Activated naive CD8-positive, alpha-beta T cell treated with anti-CD3 and anti-CD28 coated beads for 36 hours (primary cell): ENCODE measurements at places on chromosomes 16 and 17. TPM values are rescaled to one million over a fixed set of nuclear protein-coding genes. Genes with fewer than 3 reads are reported as not detected.

Gene LDHD
- not detected for total RNA-seq

Gene GPR142
- total RNA-seq, result not detected

Gene SSTR5
- not detected for total RNA-seq

DNA sequence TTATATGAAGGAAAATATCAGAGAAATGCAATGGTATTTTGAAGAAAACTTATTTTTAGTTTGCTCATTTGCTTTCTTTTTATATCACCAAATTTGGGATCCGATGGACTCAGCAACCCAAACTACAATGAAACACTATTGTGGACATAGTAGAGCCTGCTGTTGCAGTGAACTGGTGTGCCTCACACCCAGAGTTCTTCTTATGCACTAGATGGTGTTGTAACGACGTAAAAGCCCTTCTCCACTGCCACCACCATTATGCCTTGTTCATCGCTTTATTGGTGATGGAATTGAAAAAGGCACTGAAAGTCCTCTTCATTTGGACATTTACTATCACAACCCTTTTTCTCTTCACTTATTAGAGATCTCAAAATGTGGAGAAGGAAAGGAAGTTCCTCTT, 381.3 kb downstream of the CDH8 start:
- H3K27me3 ChIP-seq, result no peaks in the 10 kb centered on the region
- H3K36me3 ChIP-seq, result no peaks in the 10 kb centered on the region
- no peak overlapping the region for H3K27ac ChIP-seq
- DNase-seq, result no peak
- H3K4me1 ChIP-seq, result no peaks in the 10 kb centered on the region

GRCh38 chr17:67421869-67422273, 44.8 kb downstream of the PITPNC1 start:
- DNase-seq, result peak; percentile 53
- peak overlapping the region; percentile 91 for H3K27ac ChIP-seq
- no peaks in the 10 kb centered on the region for H3K27me3 ChIP-seq
- peak overlapping the region; percentile 10 for H3K4me3 ChIP-seq
- peaks cover 23% of the 10 kb centered on the region for H3K36me3 ChIP-seq
- peaks cover 68% of the 10 kb centered on the region for H3K4me1 ChIP-seq

DNA sequence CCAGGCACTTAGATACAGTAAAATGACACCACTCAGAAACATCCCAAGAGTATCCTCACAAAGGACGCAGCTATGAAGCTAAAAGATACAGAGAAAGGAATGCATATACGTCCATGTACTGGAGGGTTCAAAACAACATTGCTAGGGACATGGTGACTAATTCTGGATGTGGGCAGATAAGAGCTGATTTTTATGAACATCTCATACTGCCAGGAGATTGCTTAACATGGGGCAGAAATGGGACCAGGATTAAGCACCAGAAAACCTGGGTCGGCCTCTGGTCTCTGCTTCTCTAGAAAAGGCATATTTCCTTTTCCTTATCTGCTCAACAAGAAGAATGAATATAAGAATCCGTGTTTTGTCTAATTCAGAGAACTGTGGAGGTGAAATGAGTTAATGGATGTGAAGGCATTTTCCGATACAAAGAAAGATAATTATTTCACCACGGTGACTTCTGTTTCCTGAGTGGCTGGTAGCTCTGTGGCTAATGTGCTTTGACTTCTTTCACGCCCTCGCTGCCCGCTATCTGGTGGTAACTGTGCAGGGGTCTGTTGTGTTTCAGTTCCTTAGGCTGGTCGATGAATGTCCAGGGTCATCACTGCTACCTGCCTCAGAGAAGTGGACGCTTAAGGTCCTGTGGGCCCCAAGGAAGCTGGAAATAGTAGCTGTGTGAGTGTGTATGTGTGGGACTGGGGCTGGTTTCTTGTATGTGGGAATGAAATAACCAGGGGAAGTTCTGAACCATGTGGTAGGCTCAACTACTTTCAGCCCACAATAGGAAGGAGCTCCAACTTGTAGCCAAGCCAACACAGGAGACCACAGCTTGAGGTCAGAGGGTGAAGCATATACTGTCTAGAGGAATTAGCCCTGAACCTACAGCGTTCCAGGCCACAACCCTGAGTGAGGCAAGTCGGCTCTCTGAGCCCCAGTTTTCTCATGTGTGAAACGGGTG, 15.8 kb upstream of the CCL5 start:
- H3K36me3 ChIP-seq, result peaks cover 4% of the 10 kb centered on the region
- H3K27ac ChIP-seq, result peak overlapping the region; percentile 90
- peak; percentile 55 for DNase-seq
- no peaks in the 10 kb centered on the region for H3K27me3 ChIP-seq

DNA sequence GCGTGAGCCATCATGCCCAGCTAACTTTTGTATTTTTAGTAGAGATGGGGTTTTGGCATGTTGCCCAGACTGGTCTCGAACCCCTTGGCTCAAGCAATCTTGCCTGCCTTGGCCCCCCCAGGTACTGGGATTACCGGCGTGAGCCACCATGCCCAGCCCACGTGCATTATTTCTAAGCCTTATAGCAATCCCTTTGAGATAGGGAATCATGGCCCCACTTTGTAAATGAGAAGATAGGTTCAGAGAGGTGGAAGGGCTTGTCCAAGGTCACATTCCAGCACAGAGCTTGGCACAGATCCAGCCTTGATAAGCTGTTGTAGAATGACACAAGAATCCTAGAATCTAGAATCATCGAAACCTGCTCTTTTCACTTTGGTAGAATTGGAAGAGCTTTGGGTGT, 4.2 kb upstream of the PYCARD start:
- H3K4me3 ChIP-seq, result no peak overlapping the region
- H3K36me3 ChIP-seq, result no peaks in the 10 kb centered on the region
- H3K27ac ChIP-seq, result no peak overlapping the region
- no peak for DNase-seq

GRCh38 chr17:34519282-34519681, 60.1 kb upstream of the TMEM132E start:
- DNase-seq, result peak; percentile 33
- no peaks in the 10 kb centered on the region for H3K36me3 ChIP-seq
- H3K27me3 ChIP-seq, result no peaks in the 10 kb centered on the region
- H3K4me1 ChIP-seq, result no peaks in the 10 kb centered on the region

GRCh38 chr16:51870296-51870854, 676.6 kb downstream of the TOX3 start:
- H3K36me3 ChIP-seq, result no peaks in the 10 kb centered on the region
- no peak overlapping the region for H3K4me3 ChIP-seq
- no peaks in the 10 kb centered on the region for H3K4me1 ChIP-seq
- H3K27me3 ChIP-seq, result no peaks in the 10 kb centered on the region
- no peak for DNase-seq

DNA sequence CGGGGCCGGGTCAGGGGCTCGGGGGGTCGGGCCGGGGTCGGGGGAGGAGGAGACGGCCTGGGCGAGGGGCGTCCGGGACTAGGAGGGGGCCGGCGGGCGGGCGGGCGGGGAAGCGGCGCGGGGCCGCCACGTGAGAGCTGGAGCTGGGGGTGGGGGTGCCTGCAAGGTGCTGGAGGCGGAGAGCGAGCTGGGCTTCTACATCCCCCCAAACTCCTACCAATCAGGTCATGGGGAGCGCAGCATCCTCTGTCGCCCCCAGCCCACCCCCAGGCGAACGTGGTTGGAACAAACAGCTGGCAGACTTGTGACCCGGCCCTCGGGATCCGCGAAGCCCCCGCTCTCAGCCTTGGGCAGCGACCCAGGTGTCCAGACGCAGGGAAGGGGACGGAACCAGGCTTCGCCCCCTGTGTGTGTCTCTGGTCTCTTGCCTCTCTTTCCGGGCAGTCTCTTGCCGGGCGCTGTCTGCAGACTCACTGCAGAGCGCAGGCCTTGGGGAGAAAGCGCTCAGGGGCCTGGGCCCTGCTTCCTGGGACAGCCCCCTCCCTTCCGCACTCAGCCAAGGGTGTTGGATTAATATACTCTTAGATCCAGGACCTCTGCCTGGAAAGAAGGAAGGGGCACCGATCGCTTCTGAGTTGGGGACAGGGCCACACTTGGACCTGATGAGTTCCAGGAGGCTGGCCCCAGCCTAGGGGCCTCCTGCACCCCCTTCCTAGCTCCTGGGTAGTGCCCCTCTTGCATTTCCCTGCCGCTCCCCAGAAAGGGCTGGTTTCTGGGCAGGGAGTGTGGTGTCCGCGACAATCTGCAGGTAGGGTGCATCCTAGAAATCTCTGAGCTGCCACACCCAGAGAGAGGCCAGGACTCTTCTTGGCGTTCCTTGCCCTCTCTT, 722 bp downstream of the RASL10B start:
- peaks cover 8% of the 10 kb centered on the region for H3K36me3 ChIP-seq
- no peak for DNase-seq
- no peaks in the 10 kb centered on the region for H3K27me3 ChIP-seq

DNA sequence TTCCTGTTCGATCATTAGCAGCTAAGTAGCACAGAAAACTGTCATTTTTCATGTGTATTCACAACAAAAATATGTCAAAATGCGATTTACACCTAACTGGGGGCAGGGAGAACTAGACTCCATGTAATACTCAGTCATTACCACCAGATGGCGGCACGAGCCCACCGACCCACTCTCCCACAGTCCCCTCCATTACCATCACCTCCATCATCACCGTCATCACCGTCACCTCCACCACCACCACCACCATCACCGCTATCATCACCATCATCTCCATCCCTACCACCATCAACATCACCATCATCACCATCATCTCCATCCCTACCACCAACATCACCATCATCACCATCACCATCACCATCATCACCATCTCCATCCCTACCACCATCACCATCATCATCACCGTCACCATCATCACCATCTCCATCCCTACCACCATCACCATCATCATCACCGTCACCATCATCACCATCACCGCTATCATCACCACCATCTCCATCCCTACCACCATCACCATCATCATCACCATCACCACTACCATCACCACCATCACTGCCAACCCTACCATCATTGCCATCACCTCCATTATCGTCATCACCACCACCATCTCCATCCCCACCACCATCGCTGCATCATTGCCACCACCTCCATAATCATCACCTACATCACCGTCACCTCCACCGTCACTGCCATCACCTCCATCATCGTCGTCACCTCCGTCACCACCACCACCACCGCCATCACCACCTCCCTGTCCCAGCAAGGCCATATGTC, 14.4 kb downstream of the NDUFAF8 start:
- H3K27ac ChIP-seq, result no peak overlapping the region
- H3K4me1 ChIP-seq, result peaks cover 12% of the 10 kb centered on the region
- H3K36me3 ChIP-seq, result peaks cover 17% of the 10 kb centered on the region
- DNase-seq, result peak; percentile 52
- H3K4me3 ChIP-seq, result no peak overlapping the region

DNA sequence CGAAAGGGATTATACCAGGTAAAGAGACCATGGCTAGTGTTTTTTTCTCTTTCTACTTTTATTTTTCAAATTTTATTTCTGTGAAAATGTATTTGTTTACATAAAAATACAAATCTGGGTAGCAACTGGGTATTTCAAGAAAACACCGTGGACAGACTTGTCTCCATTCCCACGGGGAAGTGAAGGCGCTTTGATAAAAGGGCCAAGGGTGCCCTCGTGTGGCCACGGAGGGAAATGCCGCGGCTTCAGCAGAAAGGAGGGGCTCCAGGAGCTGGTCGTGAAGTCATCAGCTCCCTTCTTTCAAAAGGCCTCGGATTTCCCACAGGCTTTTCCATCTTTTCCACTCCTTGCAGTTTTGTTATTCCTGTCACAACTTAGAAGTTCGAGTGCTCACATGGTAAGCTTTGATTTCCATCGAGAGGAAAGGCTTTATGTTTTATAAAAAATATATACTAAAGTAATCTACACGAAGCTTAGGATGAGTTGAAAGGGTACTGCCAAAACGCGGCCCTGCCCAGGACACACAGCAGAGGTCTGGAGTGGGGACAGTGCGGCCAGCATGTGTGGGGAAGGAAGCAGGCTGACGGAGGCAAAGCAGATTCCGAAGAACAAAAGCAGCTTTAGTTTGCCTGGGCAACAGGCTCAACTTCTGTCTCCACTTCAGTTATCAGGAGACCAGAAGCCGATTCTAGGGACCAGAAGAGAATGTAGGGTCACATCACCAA, 15.3 kb upstream of the MNT start:
- peaks cover 5% of the 10 kb centered on the region for H3K36me3 ChIP-seq
- H3K27me3 ChIP-seq, result no peaks in the 10 kb centered on the region
- no peak overlapping the region for H3K4me3 ChIP-seq
- H3K4me1 ChIP-seq, result no peaks in the 10 kb centered on the region

DNA sequence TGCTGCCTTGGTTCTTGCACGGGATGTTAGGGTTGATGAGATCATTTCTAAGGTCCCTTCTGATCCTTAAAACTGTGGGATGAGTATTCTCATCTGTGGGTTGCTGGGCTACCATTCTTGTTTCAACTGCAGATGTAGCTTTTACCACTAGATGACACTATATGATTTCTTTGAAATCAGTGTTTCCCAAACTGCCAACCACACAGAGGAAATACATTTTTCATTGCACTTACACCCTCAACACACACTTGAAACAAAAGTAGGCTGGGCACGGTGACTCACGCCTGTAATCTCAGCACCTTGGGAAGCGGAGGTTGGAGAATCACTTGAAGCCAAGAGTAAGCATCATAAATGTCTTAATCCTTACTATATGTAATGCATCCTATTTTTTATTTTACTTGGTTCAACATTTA, 15.3 kb downstream of the LCMT1 start:
- H3K36me3 ChIP-seq, result peaks cover 13% of the 10 kb centered on the region
- H3K27ac ChIP-seq, result peak overlapping the region; percentile 25
- H3K27me3 ChIP-seq, result no peaks in the 10 kb centered on the region
- peaks cover 32% of the 10 kb centered on the region for H3K4me1 ChIP-seq

DNA sequence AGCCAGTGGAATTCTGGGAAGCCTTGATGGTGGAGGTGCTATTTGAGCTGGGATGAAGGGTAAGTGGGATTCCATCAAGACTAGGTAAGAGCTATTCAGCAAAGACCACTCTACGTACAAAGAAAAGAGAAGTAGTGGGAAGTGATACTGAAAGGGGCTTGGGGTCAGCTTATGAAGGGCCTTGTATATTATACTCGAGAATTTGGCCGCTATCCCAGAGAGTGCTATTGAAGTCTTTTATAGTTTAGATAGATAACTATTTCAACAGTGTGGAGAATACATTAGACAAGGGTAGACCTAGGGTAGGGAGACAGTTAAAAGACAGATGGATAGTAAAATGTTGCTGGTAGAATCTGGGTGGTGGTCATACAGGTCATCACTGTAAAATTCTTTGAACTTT, 10.3 kb downstream of the DNAH2 start:
- H3K4me3 ChIP-seq, result no peak overlapping the region
- DNase-seq, result no peak
- H3K4me1 ChIP-seq, result no peaks in the 10 kb centered on the region
- no peak overlapping the region for H3K27ac ChIP-seq
- H3K36me3 ChIP-seq, result no peaks in the 10 kb centered on the region

GRCh38 chr17:17080781-17081180, 38.5 kb downstream of the MPRIP start:
- no peaks in the 10 kb centered on the region for H3K27me3 ChIP-seq
- no peak overlapping the region for H3K27ac ChIP-seq
- H3K4me3 ChIP-seq, result no peak overlapping the region
- DNase-seq, result no peak
